ENCODE measurements at places on chromosomes 1 and 21. TPM values are rescaled to one million over a fixed set of nuclear protein-coding genes. Genes with fewer than 3 reads are reported as not detected.

Gene C1orf226
- total RNA-seq, result 6.7 TPM

Gene SLC44A5
- 2.6 TPM for total RNA-seq

Gene GBP3
- 1.6 TPM for total RNA-seq

Gene KRTAP6-3
- not detected for total RNA-seq

All from heart right ventricle (tissue), 16 donors.